ENCODE measurements at places on chromosomes 1 and 21. TPM values are rescaled to one million over a fixed set of nuclear protein-coding genes. Genes with fewer than 3 reads are reported as not detected.

Gene KRTAP11-1
- not detected for total RNA-seq

Gene NCF2
- 15.3 TPM for total RNA-seq

DNA sequence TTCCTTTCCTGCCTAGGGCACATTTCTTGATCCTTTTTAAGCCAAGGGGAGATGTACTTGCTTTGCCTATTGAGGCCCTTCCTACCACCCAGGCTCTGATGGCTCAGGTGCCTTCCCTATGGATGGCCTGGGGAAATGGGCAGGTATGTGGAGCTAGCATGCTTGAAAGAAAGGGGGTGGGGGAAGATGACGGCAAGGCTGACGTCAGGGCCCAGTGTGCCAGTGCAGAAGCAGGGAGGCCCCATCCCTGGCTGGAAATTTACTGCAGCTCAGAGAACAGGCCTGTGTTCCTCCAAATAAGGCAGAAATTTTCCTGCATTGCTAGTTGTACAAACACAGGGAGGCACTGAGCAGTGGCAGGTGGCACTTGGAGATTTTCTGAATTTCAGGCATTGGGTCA, 453.2 kb upstream of the VAMP3 start:
- no peak for DNase-seq

Gene GNPAT
- total RNA-seq = 38.6 TPM

Gene ARF1
- 285 TPM for total RNA-seq

Gene RGSL1
- total RNA-seq = not detected

Gene PROK1
- total RNA-seq = not detected

Gene ACTL8
- not detected for total RNA-seq

- DNase-seq = no peak
These were observed 20.3 kb downstream of the CD1B start for GRCh38 chr1:158311066-158311465.

GRCh38 chr21:25360593-25360992, 246.7 kb downstream of the MRPL39 start:
- no peak for DNase-seq

DNA sequence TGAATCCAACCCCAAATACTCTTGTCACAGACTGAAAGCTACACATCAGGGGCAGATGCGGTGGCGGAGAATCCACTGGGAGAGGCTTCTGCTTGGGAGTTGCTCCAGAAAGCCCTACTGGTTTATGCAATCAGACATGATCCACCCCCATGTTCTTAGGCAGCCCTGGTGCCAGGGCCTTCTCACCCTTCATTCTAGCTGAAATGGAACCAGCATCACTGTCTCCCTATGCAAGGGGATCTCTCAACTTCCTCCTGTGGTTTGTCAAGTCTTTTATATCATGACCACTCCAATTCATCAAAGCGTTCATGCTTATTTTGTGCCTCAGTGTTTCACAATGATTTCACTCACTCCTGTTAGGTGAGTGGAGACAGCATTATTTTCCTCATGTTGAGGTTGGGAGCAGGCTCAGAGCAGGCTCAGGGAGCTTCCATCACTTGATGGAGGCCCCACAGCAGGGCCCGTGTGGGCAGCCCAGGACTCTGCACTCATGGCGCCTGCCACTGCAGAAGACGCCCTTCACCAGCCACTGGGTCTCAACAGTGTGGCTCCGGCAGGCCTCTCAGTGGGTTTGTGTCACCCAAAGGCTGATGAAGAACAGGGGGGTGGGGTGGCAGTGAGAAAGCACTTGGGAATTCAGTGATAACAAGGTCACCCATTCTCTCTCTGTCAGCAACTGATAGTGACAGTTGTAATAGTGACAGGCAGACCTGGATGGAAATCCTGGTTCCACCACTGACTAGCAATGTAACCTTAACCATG, 67.1 kb downstream of the CD58 start:
- peak; percentile 7 for DNase-seq

DNA sequence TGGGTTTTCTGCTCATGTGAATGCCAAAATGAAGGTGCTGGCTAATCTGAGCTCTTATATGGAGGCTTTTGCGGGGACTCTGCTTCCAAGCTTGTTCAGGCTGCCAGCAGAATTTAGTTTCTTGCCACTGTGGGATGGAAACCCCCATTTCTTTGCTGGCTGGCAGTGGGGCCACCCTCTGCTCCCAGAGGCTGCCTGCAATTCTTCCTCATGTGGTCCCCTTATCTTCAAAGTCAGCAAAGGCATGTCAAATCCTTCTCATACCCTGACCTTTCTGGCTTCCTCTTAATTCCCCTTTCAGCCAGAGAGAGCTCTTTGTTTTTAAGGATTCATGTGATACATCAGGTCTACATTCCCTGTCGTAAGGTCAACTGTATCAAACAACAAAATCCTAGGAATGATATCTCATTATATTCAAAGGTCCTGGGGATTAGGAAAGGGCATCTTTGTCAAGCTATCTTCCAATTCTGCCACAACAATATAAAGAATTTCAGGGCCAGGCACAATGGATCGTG, 5.2 kb upstream of the GPR161 start:
- DNase-seq = no peak

All from activated CD4-positive, alpha-beta T cell treated with anti-CD3 and anti-CD28 coated beads, Interleukin-2, amount 10 ng/mL, durations not matched to agents 7 days and 5 days (primary cell).